Fibroblast of skin of left quadriceps (primary cell): ENCODE measurements at places on chromosomes 3 and 15.
A peak's percentile ranks its signal among the peaks of the same experiment; 100 is the strongest.

- no peak for DNase-seq
These were observed 63.8 kb downstream of the BLM start for GRCh38 chr15:90780916-90781315.

DNA sequence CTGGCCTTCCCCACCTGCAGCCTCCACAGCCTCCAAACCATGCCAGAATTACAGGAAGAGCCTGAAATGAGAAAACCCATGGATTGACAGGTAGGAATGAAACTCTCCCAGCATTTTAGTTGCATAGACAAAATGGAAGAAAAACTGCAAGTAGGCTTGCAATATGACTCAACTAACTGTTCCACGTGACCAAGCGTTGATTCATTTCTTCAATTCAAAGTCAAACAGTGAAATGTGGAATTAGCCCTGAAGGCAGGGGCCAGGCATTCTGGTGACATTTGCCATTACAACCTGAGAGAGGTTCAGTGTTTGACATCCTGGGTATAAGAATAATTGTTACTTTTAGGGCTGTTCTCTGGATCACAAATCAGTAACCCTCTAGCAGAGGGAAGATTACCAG, 676.5 kb upstream of the CFAP20DC start:
- no peak for DNase-seq

DNA sequence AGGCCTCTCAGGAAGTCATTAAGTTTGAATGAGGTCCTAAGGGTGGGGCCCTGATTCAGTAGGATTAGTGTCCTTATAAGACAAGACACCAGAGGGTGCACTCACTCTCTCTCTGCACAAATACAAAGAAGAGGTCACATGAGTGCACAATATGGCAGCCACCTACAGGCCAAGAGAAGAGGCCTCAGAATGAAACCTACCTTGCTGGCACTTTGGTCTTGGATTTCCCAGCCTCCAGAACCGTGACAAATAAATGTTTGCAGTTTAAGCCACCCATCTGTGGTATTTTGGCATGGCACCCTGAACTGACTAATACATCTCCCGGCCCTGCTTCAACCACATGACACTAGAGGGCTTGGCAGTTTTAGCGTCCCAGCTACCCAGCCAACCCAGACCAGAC, 73.9 kb upstream of the CHRNB4 start:
- DNase-seq, result no peak

DNA sequence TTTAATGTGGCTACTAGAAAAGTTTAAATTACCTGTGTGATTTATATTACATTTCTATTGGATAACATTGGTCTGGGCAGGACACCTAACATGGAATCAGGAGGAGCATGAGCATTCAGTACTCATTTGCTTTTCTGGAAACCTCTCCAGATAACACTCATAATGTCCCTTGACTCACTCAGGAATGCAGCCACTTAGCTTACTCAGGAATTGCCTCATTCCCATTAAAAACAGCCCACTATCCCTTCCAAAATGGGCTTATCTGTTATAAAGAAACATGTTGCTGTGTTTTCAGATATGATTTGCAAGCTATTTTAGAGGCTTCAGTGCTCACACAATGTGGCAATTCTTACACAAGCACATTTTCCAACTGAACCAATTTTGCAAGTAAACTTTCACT, 17.1 kb downstream of the GBE1 start:
- peak; percentile 96 for DNase-seq
